ENCODE measurements at places on chromosomes 2 and 18.

DNA sequence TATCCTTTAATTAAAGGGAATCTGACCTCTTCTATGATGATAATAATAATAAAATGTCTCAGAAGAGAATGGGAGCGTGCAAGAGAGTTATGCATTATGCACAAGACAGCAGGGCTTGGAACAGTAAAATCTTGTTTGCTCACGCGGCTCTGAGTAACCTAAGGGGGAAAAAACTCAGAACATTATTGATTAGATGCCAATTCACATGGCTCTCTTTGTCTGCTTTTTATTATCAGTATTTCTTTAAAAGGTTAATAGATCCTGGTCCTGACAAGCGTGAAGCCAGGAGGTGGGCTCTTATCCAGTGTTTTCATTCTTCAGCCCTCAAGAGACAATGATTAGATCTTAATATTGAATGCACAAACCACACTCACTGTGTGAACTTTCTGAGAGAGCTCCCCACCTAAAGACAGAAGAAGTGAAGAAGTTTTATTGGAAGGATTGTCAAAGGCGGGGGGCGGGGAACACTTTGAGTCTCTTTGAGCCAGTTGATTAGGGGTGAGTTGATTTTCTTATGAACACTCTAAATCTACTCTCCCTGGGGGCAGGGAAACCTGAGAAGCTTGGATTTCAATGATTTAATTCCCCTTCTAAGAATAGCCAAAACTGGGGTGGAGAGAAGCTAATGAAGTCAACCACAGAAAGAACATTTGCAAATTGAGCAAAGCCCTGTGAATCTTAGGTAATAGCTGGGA lies 127.5 kb upstream of the CTAGE1 start:
- DNase-seq: no peak

GRCh38 chr2:182404092-182404491 lies 22.7 kb downstream of the PDE1A start:
- no peak for DNase-seq

- no peak for DNase-seq
Measured at GRCh38 chr2:206471524-206472062, 28.3 kb downstream of the ADAM23 start.

DNA sequence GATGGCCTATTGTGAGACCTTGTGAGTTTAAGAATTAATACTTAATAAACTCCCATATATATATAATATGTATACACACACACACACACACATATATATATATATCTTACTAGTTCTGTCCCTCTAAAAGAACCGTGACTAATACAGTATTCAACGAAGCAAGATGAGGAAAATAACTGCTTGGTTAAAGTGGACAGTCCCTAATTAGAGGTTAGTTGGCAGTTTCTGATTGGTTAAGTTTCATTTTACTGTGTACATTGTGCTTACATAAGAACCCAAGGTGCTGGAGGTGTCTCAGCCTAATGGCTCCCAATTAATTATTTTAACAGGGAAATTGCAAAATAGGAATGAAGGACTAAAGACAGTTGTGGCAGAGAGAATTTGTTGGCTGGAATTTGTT lies 132.1 kb downstream of the STRN start:
- DNase-seq: no peak

GRCh38 chr18:46560671-46561045 lies 96.4 kb downstream of the LOXHD1 start:
- DNase-seq: no peak

DNA sequence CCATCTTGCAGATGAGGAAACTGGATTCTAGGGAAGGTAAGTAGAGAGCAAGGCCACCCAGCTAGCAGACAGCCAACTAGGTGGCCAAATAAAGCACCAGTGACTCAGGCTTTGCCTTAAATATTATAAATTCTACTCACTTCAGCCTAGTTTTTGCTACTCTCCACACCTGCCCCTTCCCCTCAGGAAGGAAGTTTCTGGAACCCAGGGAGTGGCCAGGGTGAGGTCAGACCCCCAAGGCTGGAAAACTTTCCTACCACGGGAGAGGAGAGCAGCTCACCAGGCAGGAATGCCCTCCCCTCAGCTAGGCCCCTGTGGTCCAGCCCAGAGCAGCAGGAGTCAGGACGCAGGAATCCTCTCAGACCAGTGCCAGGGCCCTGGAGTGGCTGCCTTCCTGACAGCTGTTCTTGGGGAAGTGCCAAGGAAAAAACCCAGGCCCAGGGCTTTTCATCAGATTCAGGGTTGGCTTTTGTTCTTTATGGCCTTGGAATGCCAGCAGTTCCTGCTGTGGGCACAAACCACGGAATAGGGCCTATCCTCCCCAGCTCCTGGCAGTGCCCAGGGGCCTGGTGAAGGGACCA lies 5.1 kb upstream of the PAX8 start:
- DNase-seq: no peak

- no peak for DNase-seq
Measured at GRCh38 chr2:74146929-74147726, 584 bp downstream of the BOLA3 start.

DNA sequence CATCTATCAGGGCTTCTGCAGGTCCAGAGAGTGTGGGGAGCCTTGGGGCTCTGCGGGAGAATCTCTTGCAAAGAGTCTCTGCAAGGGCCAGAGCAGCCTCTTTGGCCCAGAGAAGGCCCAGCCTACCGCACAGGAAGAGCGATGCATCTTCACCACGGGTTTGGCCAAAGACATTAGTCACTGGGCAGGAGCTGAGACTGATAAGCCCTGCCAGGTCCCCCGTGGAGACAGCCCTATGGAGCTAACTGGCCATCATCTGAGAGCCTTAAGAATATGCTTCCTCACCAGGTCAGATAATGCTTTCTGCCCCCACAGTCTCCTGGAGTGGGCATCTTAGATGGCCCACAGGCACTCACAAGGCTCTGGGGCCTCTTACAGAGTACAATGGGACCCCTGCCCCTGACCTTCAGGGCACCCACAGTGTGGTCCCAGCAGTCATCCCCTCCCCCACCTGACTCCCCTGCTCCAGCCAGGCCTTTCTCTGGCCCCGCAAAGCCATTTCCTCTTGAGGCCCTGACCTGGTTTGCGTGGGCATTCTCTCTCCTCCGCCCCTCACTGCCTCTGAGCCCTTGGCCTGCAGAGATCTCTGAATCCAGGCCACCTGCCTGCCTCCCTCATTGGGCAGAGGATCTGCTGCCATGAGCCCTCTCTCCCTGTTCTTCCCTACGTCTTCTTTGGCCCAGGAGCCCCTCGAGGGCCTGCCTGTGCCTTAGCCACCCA lies 31.9 kb upstream of the MAPRE3 start:
- DNase-seq: no peak

DNA sequence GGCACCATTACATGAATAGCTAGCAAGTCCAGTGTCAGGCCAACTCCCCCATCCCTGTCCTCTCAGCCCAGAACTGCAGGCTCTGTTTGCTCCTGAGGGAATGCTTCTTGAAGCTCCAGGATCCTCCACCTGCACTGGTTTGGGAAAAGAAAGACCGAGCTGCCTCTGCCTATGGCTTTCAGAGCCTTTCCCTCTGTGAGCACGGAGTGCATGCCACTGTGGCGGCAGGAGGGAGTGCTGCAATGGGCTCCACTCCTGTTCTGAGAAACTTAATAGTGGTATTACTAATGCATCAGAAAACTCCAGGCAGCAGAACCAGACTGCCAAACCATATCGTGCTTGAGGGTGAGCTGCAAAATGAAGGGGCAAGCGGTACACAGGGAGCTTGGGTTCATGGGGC lies 271.8 kb downstream of the SRBD1 start:
- DNase-seq: no peak

DNA sequence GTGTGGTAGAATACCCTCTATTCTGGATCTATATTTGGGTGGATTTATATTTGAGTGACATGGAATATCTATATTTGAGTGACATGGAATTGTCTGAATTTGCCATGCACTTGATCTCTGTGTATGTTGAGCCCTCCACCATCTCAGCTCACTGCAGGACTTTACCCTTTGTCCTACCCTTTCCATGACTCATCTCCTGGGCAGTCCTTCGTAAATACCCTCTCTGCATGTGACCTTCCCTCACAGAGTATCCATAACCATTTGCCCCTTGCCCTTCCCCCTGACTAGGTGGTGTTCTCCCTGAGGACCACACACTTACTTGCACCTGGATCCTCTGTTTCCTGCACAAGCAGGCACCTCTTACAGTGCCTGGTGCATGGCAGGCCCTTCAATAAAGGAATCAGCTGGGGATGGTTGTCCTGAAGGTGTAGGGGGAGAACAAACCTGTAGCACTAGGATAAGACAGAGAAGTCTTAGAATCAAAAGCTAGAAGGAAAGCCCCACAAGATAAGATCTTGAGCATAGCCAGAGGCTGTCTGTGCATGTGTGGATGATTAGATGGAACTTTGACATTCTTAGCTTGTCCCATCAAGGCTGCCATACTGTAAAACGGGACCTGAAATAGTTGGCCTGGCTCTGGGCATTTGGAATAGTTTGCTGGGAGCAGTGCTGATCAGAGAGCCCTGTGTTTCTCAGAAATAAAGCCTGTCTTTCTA lies 230.4 kb downstream of the FHOD3 start:
- DNase-seq: peak; percentile 42

- no peak for DNase-seq
Measured at GRCh38 chr2:20299113-20299512, 51.5 kb downstream of the PUM2 start.

DNA sequence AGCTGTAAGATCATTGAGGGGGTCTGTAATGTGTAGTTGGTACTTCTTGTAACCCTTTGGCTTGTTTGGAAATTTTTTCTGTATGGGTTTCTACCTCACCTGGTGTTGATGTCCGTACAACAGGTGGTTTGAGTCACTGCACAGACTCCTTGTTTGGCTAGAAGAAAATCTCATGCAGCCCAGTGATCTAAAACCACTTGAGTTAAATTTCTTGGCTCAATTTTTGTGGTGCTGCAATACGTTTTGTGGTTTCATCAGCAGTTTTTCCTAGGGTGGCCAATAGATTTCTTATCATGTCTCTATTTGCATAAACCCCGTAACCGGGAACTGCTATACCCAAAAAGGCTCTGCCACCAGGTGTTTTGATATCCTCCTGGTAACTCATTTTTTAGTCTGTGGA lies 43.4 kb downstream of the CERS6 start:
- no peak for DNase-seq

DNA sequence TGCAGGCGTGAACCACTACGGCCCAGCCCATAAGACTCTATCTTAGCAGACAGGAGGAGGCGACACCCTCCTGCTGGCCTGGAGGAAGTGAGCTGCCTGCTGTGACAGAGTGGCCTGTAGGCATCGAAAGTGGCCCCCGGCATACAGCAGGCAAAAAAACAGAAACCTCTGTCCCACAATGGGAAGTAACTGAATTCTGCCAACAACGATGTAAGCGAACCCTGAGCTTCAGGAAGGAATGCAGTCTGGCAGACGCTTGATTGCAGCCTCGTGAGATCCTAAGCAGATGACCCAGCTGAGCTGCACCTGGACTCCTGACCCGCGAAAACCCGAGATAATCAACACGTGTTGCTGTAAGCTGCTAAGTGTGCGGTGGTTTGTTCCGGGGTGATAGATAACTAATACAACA lies 13.6 kb downstream of the MRO start:
- peak; percentile 93 for DNase-seq

- DNase-seq: peak; percentile 81
Measured at GRCh38 chr2:113831161-113831560, 58.7 kb upstream of the ACTR3 start.

DNA sequence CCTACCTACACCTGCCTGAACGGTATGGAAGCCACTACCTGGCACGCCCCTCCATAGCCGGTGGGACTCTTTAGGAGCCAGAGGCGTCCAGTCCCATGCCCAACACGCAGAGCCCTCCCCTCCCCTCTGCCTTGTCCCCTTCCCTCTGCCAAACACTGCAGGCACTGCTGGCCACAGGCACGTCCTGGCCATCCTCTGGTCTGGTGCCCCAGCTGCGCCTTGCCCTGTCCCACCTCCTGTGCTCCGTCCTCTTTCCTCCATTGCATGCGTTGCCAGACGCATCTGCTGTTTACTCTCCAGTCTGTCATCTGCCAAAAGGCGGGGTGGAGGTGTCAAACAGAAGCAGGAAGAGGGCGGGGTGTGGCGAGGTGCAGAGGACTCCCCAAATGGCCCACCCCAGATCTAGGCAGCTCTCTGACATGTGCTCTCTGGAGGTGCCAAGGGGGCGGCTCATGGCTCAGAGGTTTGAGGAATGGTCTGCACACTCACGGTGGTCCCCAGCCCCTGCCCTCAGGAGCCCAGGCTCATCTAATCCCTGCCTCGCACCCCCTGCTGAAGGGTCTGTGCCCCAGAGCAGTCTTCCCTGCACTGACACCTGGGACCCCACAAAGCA lies 45.1 kb downstream of the HS6ST1 start:
- DNase-seq: no peak

DNA sequence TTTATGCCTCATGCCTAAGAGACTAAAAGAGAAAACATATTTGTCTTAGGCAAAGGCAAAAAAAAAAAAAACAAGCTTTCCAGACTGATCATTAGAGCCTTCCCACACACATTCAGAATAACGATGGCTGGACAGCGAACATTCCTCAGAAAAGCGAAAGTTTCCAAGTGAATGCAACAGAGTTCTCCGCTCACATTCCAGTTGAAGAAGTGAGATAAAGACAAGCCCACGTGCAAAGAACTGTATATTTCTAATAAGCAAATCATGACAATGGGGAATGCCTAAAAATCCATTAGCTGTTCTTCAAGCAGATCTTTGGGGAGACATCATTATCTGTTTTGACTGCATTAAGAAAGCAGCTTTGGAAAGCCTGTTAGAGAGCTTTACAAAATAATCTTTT lies 347.9 kb downstream of the METTL4 start:
- DNase-seq: peak; percentile 21

Measured in ELF-1 (cell line).